Cortex of kidney (tissue), 1 donor: ENCODE measurements at places on chromosomes 4 and X.

DNA sequence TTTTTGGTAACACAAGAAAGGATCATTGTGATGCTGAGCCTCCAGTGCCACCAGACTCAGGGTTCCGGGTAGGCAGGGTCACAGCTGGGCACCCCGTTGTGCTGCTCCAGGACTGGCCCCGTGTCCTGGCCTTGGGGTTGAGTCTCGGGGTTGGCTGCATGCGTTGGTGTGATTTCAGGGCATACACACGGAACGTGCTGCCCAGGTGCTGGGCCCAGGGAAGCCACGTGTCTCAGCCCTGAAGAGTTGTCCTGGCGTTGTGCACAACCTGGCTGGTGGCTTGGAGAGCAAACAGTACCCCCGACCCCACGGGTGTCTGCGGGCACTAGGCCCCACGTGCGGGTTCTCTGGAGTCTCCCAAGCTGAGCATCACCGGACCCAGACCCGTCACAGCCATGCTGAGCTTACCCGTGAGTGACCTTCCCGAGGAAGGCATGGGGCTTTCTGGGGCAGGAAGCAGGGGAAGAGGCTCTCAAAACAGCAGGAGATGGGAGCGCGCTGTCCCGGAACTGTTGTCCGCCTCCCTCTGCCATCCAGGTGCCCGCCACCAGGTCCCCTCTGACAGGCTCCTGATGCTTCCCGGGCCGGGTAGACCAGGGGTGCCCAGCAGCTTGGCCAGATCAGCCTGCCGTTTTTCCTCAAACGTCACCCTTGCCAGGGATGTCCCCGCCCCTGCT lies 66.1 kb upstream of the ENPP6 start:
- DNase-seq = no peak

- DNase-seq = no peak
Observed at GRCh38 chrX:15679246-15679645, 14.6 kb upstream of the CLTRN start.

DNA sequence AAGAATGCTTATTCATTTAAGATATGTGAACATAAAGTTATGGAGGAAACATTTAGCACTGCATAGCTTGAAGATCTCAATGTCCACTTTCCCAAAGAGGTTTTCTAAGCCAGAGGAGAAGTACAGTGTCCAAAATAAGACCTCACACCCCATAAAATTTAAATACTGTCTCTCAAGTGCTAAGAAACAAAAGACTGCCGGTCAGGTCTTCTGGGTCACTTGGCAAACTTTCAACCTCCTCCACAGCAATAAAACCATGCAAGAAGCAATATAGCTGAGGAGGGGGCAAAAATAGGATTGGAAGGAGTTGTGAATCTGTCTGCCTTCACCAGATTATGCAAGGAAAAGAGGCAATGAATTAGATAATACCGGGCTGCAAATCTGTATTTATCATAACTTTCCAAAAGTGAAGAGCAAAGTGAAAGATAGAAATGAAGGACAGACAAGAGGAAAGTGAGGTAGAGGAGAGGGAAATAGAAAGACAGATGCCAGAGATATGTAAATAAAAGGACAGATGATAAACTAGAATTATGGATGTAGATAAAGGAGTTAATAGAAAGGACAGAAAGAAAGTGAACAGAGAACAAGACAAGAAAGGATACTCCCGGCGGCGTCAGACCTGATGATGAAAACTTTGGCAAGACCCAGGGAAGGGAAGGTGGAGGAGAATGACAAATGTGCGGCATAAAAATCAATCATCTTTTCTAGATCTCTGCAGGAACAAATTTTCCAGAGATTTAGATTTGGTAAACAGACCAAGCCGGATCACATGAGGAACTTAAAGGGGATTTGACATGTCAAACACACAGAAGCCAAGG lies 152.7 kb upstream of the FAM241A start:
- DNase-seq = no peak

GRCh38 chr4:153232768-153233167 lies 28.5 kb downstream of the TRIM2 start:
- no peak for DNase-seq

GRCh38 chr4:170111085-170111484 lies 21.3 kb upstream of the AADAT start:
- DNase-seq = no peak

DNA sequence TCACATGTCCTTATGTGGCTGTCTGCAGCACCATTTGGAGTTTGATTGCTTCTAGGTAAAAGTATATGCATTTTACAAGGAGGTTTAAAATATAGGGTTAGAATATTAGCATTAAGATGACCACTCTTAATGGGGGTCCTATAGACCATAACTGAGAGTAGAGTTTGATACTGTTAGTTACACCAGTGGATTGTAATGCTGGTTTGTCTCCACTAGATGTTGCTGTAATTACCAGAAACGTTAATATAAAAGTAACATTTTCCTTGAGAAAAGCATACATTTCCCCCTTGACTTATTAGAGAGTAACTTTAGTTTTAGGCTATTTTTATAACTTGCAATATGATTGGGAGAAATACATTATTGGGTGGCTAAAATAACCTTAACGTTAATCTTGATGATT lies 93.0 kb downstream of the ZXDA start:
- DNase-seq = no peak

GRCh38 chr4:145956288-145956890 lies 17.8 kb upstream of the ZNF827 start:
- no peak for DNase-seq

GRCh38 chr4:79308137-79308536 lies 17.7 kb downstream of the NAA11 start:
- no peak for DNase-seq

DNA sequence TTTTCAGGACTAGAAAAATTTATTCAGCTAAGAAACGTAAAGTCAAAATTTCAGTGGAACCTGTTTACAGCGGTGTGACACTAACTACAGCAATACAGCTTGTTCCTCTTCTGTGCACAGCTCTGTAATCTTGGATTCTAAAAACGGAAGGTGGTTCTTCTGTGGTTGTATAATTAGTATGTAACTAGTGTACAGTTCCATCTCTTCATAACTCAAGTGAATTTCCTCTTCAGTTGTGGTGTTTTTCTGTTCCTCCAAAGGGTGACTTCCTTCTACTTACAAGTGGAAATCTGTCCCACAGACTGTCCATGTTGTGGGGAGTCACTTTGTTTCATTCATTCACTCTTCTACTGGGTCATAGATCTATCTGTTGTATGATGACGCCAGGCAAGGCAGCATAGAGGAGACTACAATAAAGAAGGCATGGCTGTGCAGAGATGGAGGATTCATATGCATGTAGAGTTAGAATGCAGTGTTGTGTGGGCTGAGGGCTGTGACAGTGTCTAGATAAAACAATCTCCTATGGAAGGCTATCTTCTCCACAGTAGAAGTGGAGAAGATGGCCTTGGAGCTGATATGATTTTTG lies 5.4 kb downstream of the DAPP1 start:
- DNase-seq = no peak

GRCh38 chr4:112386071-112386470 lies 88.9 kb downstream of the ALPK1 start:
- DNase-seq = no peak

- DNase-seq = no peak
Observed at GRCh38 chr4:11505221-11505971, 76.7 kb upstream of the HS3ST1 start.

- DNase-seq = no peak
Observed at GRCh38 chr4:665381-665750, 8.7 kb downstream of the ATP5ME start.

- DNase-seq = no peak
Observed at GRCh38 chr4:104915864-104916263, 230.8 kb upstream of the TET2 start.
